DND-41 (cell line): ENCODE measurements at places on chromosomes 7 and 10.

DNA sequence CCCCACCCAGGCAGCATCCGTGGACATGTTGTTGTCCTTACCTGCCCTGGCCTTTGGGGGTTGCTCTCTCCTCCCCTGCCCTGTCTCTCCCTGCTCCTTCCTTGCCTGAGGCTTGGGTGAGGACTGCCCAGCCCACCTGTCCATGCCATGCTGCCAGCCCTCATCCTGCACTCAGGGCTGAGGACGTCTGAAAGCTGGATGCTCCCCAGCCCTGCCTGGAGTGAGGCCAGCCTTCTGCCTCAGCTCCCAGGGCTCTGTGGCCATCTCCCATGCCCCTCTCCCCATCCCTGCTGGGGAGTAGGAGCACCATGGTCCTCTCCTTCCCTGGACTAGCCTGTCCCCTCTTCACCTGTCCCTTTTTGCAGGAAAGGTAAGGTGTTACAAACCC, 68.4 kb downstream of the RAMP3 start:
- no peak for DNase-seq

DNA sequence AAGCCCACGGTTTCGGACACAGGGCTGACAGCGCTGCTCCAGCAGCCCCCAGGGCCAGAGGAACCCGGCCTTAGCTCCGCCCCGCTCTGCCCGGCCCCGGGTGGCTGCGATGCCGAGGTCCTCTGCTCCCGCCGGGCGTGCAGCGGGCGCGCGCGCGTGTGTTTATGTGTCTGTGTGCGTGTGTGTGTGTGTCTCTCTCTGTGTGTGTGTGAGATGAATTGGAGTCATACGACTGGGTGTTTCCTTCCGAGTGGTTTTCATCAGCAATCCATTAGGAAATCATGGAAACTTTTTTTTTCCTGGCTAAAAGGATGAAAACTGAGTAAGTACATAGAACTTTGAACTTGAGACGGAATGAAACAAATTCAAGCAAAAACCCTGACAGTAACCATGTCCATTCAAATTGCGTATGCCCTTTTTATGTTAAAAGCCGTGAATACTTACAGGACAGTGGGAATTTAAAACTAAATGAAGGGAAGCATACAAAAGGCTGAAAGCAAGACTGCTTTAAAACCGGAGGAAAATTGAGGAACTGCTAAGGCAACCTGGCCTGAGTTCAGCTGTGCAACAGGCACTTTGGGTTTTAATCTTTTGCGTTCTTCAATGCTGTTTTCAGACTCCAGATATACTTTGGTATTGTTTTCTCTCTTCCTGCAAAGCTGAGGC, at the start of gene CPED1:
TSS of gene CPED1 (plus strand) at position 121 of the 666 bp plus-strand sequence. CDS start 911 bp downstream, outside the sequence.
- peak; percentile 15 for DNase-seq

DNA sequence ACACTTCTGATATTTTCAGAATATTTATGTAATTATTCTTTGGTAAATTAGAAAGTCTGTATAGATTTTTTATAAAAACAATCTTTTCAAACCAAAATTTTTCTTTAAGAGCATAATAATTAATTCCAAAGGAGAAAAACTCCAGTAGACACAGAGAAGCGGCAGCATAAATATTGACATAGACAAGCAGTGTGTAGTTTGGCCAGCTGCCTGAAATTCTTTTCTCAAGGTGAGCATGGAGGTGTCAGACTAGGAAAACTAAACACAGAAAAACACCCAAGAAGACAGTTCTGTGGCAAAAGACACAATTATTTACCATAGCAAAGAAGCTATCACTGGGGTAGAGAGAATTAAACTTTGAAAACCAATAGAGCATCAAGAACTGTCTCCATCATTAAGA, 82.4 kb downstream of the KLF6 start:
- DNase-seq = no peak

GRCh38 chr7:131212114-131212513, 115.6 kb upstream of the MKLN1 start:
- no peak for DNase-seq

GRCh38 chr10:29811751-29812427, 177.1 kb upstream of the SVIL start:
- DNase-seq = peak; percentile 73

GRCh38 chr7:18018296-18019215, 9.1 kb downstream of the PRPS1L1 start:
- no peak for DNase-seq

- no peak for DNase-seq
These were observed 33.0 kb downstream of the OR6V1 start for GRCh38 chr7:143085109-143085508.

DNA sequence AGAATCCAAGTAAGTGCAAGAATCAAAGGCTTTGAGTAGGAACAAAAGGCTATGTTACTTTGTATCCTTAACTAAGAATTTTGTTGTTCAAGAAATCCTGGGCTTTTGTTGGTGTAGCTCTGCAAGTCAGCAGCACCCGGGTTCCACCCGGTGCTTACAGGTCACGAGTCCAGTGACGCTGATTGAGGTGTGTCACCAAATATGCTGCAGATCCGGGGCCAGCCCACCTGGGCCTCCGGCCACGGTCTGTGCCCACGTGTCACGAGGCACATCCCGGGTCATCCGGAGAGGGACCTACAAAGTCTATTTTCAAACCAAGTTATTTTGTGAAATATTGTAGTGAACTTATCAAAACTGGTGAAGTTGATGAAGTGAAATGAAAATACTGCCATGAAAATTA, 103.1 kb downstream of the MGMT start:
- DNase-seq = no peak

- DNase-seq = peak; percentile 76
These were observed 38.5 kb upstream of the MKRN1 start for GRCh38 chr7:140517546-140518369.

- no peak for DNase-seq
These were observed 30.5 kb upstream of the MCU start for GRCh38 chr10:72661431-72661830.

DNA sequence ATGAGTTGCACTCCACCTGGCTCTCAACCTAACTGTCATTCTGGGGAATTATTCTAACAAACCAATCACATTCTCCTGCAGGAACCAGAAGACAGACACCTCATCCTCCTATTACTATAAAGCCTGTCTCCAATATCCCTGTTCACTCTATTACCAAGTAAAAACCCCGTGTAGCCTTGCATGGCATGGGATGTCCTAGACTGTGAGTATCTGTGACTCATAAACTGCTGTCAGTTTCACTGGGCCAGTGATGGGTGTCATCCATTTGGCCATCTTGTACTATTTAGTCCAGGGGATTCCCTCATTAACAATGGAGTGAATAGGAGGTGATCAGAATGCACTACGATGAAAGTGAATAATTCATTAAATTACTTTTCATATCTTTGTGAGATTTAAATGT, 608.7 kb downstream of the DNAJB9 start:
- DNase-seq = no peak

- no peak for DNase-seq
These were observed 103.2 kb downstream of the IPMK start for GRCh38 chr10:58164517-58164916.

- peak; percentile 92 for DNase-seq
These were observed at the start of the genes ALKBH4 and LRWD1 for GRCh38 chr7:102464577-102465280. ALKBH4 (minus strand) TSS chr7:102464863; CDS start chr7:102464836, 27 bp downstream. LRWD1 (plus strand) TSS chr7:102464984; CDS start chr7:102465081, 97 bp downstream.

DNA sequence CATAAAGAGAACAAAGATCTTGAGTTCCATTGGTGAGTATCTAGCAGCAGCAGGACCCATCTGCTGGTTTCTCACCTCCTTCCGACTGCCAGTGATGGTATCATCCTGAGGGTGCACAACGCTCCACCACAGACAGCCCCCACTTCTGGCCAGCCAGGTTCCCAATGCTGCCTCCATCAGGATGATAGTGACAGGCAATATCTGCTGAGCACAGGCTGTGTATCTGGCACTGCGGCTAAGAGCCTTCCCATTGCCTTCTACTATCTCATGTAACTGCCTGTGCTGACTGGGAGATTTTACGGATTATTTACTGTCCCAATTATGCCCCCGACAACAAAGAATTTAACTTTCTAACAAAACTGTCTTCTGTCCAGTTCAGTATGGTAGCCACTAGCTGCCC, 352.4 kb upstream of the AOAH start:
- no peak for DNase-seq

- DNase-seq = no peak
These were observed 48.6 kb downstream of the FBXW4 start for GRCh38 chr10:101646364-101646763.

GRCh38 chr10:6612371-6612770, 32.3 kb upstream of the PRKCQ start:
- DNase-seq = no peak

DNA sequence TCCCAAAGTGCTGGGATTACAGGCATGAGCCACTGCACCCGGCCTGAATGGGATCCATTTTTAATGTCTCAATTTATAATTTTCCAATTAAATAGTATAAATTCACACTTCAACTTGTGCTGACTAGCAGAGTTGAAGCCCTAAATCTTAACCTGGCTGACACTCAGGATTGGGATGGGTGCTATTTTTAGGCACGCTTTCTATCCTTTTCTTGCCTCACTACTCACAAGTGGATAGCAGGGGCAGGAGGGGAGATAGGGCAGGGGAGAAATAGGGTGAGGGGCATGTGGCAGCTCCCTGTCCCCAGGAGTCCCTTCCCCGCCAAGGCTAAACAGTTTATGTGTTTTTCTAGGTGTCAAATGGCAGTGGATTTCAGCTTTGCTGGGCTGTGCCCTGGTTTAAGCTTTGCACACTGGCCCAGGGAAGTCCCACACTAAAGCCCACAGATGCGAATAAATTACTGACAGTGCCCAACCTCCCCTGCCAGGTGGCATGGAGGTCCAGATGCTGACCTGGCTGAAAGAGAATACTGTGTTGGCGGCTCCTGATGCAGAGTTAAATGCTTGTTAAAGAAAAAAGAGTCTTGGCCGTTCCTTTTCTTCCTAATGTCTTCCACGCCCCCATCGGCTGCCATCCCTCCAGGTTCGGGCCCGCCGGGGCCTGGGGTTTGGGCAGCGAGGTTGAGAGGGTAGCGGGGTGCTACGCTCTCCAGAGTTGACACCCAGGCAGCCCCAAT, 36.2 kb upstream of the EFCAB10 start:
- no peak for DNase-seq

DNA sequence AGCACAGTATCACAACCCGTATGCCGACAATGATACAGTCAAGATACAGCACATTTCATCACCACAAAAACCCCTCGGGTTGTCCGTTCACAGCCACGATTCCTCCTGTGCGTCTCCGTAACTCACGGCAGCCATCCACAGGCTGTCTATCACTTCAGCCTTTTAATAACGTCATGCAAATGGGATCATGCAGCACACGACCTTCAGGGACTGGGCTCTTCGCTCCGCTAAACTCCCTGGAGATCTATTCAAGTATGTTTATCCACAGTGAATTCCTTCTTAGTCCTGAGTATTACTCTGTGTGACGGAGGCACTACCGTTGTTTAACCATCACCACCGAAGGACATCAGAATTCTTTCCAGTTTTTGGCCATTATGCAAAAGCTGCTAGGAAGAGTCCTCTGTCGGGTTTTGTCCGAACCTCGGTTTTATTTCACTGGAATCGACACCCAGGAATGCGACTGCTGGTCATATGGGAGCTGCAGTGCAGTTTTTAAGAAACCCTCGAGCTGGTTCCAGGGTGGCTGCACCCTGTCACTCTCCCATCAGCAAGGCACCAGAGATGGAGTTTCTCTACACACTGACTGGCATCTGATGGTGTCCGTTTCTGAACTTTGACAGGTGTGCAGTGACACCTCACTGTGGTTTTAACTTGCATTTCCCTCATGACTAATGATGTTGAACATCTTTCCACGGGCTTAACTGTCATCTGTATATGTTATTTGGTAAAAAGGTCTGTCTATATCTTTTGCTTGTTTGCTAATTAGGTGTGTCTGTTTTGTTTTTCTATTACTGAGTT, 193.6 kb downstream of the MAD1L1 start:
- peak; percentile 36 for DNase-seq

GRCh38 chr10:89047397-89047796, 56.8 kb downstream of the FAS start:
- DNase-seq = no peak

DNA sequence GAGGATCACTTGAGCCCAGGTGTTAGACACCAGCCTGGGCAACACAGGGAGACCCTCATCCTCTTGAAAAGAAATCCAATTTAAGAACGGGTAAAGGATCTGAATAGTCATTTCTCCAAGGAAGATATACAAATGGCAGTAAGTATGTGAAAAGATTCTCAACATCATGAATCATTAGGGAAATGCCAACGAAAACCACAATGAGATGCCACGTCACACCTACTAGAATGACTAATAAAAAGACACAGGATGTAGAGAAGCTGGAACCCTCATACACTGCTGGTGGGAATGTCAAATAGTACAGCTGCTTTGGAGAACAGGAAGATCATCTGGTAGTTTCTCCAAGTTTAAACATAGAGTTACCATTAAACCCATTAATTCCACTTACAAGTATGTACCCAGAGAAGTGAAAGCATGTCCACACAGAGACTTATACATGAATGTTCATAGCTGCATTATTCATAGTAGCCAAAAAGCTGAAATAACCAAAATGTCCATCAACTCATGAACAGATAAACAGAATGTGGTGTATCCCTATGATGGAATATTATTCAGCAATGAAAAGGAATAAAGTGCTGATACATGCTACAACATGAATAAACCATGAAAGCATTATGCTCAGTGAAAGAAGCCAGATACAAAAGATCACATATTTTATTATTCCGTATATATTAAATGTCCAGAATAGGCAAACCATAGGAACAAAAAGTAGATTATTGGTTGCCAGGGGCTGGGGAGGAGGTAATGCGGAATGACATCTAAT, 13.1 kb upstream of the ZMIZ2 start:
- DNase-seq = no peak

DNA sequence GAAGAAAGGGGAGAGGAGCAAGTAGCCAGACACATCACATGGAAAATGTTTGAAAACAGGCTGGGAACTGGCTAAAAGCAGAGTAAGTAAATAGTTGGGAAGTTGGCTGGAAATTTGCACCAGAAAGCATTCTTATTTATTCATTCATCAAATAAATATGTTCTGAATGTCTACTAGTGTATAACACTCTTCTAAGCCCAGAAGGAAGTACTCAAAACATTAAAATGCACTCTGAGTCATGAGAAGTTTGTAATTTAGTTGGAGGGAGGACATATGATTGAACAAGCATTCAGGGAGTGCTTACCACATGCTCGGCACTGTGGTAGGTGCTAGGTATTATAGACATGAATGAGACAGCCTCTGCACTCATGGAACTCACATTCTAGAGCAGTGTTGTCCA, 37.0 kb upstream of the CNNM1 start:
- no peak for DNase-seq
